ENCODE measurements at places on chromosomes 4 and X. TPM values are rescaled to one million over a fixed set of nuclear protein-coding genes. Genes with fewer than 3 reads are reported as not detected.

Gene H2BW2
- not detected for total RNA-seq

Gene NPY1R
- 0.12 TPM for total RNA-seq

Gene CCDC110
- total RNA-seq, result 0.59 TPM

Gene MED12
- total RNA-seq, result 23.3 TPM

Gene VEGFC
- total RNA-seq, result 27.3 TPM

All from smooth muscle cell of the coronary artery (primary cell).